ENCODE measurements at places on chromosomes 6 and 20. TPM values are rescaled to one million over a fixed set of nuclear protein-coding genes. Genes with fewer than 3 reads are reported as not detected.

The HEY2 gene
- 9.6 TPM for polyA plus RNA-seq

The PLEKHG1 gene
- polyA plus RNA-seq = 16.0 TPM

The PKHD1 gene
- polyA plus RNA-seq = 6.5 TPM

The ME1 gene
- 1.3 TPM for polyA plus RNA-seq

The SNTA1 gene
- polyA plus RNA-seq = 34.9 TPM

The SYNDIG1 gene
- 3.7 TPM for polyA plus RNA-seq

The SIM1 gene
- 2.1 TPM for polyA plus RNA-seq

The SLC26A8 gene
- 0.04 TPM for polyA plus RNA-seq

The SEL1L2 gene
- polyA plus RNA-seq = not detected

The MYLK2 gene
- polyA plus RNA-seq = 50.7 TPM

The SIRPA gene
- polyA plus RNA-seq = 27.5 TPM

The IL17F gene
- not detected for polyA plus RNA-seq

The HRH3 gene
- polyA plus RNA-seq = 1.1 TPM

The CTAGE9 gene
- not detected for polyA plus RNA-seq

The SRMS gene
- polyA plus RNA-seq = not detected

GRCh38 chr6:76240092-76240491 lies 167.6 kb upstream of the IMPG1 start:
- DNase-seq = no peak

GRCh38 chr6:102064142-102064541 lies 670.6 kb downstream of the GRIK2 start:
- no peak for DNase-seq

- DNase-seq = no peak
These were observed 13.3 kb downstream of the ELOVL5 start for GRCh38 chr6:53335224-53335994.

DNA sequence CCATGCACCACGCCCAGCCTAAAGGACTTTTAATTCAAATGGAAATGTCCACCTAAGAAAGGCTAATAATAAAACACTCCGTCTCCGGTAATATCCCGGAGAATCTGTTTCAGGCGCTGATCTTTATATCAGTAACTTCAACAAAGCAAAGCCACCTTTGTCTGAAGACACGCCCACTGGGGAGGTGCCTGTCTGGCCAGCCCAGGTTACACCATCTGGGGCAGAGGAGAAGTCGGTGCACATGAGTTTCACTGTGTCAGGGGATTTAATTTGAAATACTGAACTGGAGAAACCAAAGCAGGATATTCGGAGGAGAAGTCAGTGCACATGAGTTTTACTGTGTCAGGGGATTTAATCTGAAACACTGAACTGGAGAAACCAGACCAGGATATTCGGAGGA lies 9.4 kb downstream of the SERPINB6 start:
- no peak for DNase-seq

- DNase-seq = no peak
These were observed 119.2 kb downstream of the PREX1 start for GRCh38 chr20:48708630-48709029.

- no peak for DNase-seq
These were observed 130.8 kb downstream of the SYCP2 start for GRCh38 chr20:59802471-59803221.

DNA sequence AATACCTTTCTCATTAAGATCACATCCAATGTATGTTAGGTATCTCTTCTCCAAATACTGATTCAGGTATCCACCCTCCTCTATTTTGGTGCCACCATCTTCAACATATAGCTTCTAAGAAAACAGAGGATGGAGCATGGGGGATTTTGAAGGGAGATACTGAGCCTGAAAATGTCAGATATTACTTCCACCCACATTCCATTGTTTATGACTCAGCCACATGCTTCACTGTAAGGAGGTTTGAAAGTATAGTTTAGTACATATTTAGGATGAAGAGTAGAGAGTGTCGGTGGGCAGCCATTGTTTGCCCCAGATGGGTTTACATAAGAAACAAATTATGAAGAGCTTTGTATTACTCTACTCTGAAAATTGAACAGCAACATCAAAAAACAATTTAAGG lies 286.7 kb downstream of the TFAP2B start:
- DNase-seq = no peak

- DNase-seq = no peak
These were observed 154.5 kb upstream of the ECI2 start for GRCh38 chr6:4289770-4290320.

DNA sequence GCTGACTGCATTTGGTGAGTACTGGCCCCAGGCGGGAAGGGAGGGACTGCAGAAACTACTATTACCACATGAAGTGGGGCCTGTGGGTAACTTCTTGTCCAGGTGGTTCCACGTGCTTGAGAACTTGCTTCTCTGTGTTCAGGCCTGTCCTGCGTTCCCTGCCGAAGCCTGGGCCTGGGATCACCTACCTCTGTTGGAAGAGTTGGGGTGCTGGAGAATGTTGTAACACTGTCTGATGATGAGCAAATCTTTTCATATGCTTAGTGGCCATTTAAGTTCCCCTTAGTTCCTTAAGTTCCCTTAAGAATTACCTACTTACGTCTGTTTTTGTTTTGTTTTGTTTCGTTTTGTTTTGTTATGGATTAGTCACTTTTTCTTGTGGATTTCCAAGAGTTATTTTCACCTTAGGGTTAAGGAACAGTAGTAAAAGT lies 154.4 kb downstream of the DTNBP1 start:
- DNase-seq = no peak

DNA sequence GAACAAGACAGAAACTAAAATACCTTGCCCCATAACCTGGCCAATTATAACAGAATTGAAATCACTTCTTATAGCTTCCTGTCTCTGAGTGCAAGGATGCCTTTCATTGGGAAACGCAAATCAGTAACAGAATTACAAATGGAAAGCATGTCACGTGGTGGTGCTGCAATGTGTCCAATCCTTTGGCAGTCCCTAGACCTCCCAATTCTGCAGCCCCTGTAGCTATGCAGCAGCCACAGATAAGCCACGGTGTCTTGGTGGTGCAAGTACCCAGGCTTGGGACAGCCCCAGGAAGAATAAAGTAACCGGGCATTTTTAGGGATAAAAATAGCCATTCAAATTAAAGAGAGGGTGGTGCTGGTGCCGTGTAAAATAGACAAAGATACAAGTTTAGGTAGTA lies 134.6 kb upstream of the CCN2 start:
- no peak for DNase-seq

GRCh38 chr6:111417181-111417585 lies 65.8 kb downstream of the REV3L start:
- DNase-seq = peak; percentile 53

GRCh38 chr6:130098317-130098716 lies 79.9 kb downstream of the L3MBTL3 start:
- DNase-seq = no peak

DNA sequence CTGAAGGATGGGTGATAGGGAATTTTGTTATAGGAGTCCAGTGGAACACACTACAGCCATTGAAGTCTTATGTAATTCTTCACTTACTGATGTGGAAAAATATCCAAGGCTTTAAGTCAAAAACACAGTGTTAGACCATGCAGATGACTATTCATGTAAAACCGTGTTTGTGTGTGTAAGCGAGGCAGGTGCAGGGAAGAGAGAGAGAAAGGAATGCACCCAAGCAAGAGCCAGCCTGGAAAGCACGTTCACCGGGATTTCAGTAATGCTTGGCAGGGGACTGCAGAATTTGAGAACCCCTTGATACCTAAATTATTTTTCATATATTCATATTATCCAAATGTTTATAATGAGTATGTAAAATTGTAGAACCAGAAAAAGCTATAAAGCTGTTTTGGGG lies 17.9 kb downstream of the RALGAPA2 start:
- DNase-seq = no peak

DNA sequence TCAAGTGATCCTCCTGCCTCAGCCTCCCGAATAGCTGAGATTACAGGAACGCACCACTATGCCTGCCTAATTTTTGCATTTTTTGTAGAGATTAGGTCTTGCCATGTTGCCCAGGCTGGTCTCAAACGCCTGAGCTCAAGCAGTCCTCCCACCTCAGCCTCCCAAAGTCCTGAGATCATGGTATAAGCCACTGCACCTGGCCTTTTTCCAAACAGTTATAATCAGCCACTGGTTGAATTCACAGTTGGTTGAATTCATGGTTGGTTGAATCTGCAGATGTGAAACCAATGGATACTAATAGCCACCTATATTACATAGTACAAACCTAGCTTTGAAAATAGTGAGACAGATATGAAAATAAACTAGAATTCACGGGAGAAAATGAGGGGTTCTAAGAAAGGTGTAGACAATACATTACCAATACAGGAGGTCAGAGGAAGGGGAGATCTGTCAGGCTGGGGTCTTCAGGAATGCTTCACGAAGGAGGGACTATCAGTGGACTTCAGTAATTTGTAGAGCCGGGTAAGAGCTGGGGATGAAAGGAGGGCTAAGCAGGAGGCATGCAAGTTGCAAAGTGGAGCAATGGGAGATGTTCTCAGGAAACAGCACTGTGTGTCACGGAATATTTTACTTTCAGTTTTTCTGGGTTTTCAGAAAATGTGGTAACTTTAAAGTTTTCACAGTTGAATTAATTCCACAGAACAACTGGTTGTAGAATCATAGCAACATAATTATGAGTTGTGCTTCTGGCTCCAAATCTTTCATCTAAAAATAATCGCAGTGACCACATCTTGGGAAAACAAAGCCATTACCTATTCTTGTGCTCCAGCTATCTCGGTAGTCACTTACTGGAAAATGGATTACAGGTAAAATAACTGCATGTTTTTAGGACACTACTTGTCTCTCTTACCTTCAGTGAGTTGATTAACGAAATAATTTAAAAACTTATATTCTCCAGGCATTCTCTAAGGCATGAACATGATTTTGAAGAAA lies 12.9 kb upstream of the CEP85L start:
- no peak for DNase-seq

DNA sequence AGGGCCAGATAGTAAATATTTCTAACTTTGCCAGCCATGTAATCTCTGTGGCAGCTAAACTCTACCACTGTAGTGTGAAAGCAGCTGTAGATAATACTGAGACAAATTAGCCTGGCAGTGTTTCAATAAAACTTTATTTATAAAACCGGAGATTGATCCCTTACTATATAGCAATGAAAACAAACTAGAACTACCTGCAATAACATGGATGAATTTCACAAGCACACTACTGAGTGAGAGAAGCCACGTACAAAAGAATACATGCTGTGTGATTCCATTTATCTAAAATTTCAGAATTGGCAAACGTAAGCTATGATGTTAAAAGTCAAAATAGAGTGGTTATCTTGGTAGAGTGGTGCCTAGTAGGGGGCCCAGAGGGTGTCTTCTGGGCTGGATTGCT lies 198.7 kb upstream of the SGK1 start:
- no peak for DNase-seq

- DNase-seq = no peak
These were observed 174.9 kb downstream of the RIMS1 start for GRCh38 chr6:72061286-72061685.

DNA sequence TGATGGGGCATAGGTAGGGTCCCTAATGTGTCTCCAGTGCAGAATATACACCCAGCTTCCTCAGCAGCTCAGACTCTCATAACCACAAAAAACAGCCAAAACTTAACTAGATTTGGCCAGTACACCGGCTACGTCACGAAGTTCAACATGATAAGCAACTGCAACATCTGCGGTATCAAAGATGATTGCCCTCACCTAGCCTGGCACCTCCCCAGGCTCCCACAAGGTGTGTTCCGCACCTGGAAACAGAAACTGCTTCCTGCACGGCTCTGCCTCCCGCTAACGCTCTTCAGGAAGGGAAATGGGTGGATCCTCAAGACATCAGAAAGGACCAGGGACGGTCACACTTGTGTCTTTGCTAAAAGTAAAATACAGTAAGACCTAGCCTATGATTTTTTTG lies 9.5 kb downstream of the TXNDC5 start:
- DNase-seq = no peak

DNA sequence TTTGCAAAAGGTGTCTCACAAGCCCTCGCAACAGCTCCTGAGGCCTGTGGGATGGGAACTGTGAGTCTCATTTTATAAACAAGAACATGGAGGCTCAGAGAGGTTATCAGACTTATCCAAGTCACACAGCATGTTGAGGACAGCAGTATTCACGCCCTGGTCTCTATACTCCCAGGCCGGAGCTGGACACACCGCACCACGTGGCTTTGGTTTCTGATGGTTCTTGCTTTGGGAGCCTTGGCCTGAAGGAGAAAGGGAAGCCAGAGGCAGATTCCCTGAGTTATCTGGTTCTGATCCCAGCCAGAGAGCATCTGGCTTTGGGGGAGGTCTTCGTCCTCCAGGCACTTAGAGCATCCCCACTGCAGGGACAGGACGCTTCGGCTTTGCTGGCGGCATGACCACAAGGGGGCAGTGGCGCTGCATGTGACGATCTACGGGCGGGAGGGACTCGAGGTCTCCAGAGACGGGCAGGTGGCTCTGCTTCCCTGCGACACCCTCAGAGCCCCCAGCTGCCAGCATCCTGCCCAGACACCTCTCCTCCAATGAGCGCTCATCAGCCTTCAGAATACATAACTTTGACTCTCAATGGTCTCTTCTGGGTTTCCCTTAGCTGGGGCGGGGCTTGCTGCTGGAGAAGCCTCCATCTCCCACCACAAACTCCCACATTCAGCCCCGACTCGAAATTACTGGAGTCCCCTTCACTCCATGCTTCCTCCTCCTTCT lies 51.4 kb upstream of the SAYSD1 start:
- DNase-seq = peak; percentile 58

DNA sequence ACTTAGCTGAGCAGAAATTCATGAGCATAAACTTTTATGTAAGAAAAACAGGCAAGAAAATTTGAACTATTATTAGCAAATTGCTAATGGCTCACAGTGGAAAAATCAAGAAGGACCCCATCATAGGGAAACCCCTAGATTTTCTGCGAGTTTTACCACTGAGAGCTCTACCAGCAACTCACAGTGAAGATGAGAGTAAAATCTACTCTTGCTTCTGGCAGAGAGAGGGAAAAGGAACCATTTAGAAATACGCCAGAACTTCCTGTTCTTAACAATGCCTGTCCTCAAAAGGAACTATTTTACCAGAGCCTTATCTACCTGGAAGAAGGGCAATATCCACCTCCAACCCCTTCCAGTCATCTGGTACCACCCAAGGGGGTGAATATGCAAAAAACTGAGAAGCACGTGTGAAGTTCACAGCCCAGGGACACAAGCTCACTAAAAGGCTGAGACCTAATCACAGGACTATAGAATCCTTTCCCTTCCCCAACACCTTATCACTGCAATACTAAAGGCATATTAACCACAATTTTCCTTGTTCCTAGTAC lies 34.4 kb upstream of the ASF1A start:
- DNase-seq = no peak

DNA sequence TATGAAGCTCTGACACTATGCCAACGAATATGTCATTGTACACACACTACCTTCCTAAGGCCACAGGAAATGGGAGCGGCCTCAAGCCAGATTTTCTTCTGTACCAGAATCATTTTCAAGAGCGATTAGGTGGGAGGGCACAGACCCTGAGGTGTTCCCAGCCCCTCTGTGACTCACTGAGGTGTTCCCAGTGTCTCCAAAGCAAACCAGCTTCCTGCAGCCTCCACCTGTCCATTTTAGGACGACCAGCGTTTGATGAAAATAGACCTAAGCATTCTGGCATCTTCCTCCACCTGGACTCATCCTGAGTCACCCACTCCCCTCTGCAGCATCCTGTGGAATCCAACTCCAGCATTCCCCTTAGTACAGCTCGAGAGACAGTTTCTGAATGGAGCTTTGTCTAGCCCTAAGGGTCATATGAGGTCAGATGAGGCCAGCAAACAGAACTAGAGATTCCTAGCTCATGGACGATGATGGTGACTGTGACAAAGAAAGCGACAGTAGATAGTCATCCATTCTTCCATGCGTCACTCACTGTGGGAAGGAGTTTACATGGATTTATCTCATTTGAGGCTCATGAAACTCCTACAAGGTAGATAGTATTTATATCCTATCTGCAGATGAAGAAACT lies 203.4 kb downstream of the PTPRT start:
- no peak for DNase-seq
